ENCODE measurements at places on chromosomes 4 and X.

DNA sequence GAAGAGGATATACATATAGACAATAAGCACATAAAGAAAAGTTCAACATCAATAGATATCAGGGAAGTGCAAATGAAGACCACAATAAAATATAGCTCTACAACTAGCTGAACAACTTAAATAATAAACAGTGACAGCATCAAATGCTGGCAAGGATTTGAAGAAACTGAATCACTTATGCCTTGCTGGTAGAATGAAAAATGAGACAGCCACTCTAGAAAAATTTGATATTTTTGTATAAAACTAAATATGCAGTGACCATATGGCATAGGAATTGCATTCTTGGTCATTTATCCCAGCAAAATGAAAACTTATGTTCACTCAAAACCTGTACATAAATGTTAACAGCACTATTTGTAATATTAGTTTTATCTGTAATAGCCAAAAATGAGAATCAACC lies 1102.0 kb downstream of the C4orf33 start:
- no peak for DNase-seq

- DNase-seq: no peak
Measured at GRCh38 chr4:55723403-55723802, 87.3 kb upstream of the NMU start.

- DNase-seq: peak; percentile 26
Measured at GRCh38 chr4:42420140-42420539, 22.9 kb downstream of the SHISA3 start.

- DNase-seq: no peak
Measured at GRCh38 chrX:21524008-21524407, 134.1 kb downstream of the KLHL34 start.

GRCh38 chrX:77118686-77119085 lies 328.5 kb upstream of the FGF16 start:
- no peak for DNase-seq

GRCh38 chrX:30577362-30577991 lies at the start of gene TASL:
Gene TASL, minus strand, starts transcription at chrX:30577766. Its CDS starts 17,411 bp downstream, at chrX:30560355.
- no peak for DNase-seq

DNA sequence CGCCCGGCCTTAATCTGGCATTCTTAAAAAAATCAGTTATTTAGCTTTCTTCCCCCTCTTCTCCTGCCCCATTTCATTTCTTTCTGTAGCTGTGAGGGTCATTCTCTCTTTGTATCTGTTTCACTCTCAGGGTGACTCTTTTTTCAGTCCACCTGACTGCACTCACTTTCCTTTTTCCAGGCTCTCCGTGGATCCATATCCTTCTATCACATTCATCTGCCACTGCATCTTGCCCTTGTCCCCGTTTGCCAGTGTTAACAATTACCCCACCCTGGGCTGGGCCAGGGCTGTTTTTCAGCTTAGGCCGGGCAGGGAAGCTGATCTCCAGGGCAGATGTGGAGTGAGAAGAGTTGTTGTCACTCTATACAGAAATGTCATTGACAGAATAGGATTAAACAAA lies 7.7 kb downstream of the FHL1 start:
- DNase-seq: no peak

DNA sequence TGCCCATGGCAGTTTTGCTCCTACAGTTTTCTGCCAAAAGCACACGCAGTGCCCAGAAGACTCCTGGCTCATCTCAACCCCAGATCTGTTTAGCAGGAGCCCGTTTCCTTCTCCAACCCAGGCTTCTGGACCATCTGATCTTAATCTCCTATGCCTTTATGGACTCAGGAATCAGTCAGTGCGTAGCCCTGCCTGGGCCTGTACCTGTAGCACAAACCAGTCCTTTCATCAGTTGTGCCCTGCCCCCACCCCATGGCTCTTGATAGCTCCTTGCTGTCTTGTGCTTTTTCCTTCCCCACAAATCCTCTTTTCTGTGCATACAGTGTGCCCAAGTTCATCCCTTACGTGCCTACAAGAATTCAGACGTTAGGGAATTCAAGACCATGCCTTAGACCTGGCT lies 1.5 kb downstream of the ZNF718 start:
- DNase-seq: no peak

DNA sequence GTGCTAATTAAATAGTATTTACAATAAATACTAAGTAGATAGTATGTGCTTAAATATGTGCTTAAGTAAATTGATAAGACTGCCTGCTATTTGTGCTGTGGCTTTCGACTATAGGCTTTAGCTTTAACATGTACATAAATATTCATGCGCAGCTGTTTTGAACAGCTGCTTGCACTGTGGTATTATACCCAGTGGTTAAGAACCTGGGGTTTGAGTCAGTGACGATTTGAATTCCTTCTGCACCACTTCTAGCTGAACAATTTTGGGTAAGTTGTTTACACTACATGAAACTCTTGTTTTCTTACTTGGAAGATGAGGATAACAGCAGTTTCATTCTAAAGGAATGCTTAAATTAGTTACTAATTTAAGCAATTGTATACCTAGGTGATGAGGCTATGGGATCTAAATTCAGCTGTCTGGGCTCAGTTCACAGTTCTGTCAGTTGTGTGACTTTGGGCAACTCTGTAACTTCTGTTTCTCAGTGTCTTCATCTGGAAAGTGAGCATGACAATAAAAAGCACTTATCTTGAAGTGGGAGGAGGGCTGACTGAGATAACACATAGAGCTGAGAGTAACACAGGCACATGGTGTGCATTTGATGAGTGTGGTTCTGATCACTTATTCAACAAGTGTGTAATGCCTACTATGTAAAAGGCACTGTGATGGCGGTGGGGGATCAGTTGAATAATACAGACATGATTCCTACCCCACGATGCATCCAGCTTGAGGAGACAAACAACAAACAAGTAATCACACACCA lies 37.0 kb downstream of the HPGDS start:
- peak; percentile 47 for DNase-seq

GRCh38 chr4:3257103-3257555 lies 8.2 kb downstream of the MSANTD1 start:
- no peak for DNase-seq

DNA sequence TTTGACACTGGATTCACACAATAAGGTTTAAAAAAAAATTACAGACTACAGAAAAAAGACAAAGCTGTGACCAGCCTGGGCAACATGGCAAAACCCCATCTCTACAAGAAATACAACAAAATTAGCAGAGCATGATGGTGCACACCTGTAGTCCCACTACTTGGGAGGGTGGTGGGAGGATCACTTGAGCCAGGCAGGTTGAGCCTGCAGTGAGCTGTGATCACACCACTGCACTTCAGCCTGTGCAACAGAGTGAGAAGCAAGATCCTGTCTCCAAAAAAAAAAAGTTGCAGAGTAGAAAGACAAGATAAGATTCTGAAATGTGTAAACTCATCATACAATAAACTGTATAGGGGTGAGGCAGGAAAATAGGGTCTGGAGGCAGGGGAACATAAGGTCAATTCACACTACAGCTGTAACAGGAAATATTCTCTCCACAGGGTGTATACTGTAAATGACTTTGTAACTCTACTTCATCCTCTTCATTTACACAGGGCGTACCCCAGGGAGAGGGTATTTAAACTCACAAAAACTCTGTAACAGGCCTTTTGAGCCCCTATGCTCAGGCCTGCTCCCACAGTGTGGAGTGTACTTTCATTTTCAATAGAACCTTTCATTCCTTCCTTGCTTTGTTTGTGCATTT lies 112.6 kb upstream of the MAPK10 start:
- DNase-seq: no peak

GRCh38 chr4:179130122-179130714 lies 1688.0 kb upstream of the AGA start:
- DNase-seq: no peak

DNA sequence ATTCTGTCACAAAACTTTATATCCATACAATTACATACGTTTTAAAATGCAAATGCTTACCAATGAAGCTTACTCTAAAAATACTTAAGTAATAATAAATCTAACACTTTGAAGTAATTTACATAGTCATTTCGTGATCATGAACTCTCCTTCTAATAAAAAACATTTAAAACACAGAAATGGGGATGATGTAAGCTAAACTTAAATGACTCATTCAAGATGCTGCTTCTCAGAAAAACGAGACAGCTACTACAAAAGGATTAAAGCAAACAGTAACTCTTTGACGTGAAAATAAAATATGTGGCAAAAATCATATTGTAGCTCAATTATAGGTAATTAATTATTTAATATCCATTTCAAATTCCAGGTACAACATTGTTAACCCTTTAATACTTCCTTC lies 148.7 kb downstream of the FGF16 start:
- DNase-seq: no peak

- no peak for DNase-seq
Measured at GRCh38 chr4:11847167-11847566, 418.5 kb upstream of the HS3ST1 start.

DNA sequence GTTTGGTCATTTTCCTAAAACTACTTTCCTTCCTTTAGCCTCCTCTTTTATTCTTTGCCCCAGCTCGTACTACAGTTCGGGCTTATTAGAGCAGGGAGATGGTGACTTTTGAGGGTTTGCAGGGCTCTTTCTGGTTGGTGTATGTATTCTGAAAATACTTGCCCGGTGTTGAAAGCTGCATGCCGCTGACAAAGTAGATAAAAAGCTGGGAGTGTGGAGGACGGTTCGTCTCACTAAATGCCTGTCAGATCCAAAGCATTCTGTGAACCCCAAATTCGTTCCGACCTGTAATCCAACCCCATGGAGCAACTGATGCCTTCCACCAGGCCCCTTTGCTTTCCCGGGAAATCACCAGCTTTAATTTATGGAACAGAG lies 19.2 kb downstream of the TRIM2 start:
- DNase-seq: no peak

DNA sequence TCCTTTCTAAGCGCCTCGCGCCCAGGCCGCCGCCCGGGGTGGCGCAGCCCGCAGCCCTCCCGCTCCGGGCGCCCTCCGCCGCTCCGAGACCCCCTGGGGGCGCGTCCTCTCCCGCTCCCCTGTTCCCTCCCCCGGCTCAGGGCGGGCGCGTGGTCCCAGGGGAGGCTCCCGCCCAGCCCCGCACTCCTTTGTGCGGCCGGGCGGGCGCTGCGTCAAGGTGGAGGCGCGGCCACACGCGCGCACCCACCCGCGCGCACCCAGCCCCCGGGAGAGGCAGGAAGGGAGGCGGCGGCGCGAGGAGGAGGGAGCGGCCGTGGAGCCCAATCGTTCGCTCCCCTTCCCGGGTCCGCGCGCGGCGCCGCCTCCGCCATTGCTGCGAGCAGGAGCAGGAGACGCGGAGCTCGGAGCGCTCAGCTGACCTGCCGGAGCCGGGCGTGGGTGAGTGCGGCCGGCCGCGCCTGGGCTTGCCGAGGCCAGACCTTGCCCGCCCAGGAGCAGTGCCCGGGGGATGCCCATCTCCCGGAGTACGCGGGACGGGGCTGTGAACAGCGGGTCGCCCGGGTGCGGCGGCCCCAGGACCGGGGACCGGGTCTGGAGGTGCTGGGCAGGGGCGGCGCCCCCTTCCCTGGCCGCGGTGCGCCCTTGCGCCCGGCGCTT lies at the start of gene NSG1:
NSG1 (plus strand) TSS at position 367 of the 657 bp plus-strand sequence. CDS start 528 bp downstream, outside the sequence.
- DNase-seq: no peak

DNA sequence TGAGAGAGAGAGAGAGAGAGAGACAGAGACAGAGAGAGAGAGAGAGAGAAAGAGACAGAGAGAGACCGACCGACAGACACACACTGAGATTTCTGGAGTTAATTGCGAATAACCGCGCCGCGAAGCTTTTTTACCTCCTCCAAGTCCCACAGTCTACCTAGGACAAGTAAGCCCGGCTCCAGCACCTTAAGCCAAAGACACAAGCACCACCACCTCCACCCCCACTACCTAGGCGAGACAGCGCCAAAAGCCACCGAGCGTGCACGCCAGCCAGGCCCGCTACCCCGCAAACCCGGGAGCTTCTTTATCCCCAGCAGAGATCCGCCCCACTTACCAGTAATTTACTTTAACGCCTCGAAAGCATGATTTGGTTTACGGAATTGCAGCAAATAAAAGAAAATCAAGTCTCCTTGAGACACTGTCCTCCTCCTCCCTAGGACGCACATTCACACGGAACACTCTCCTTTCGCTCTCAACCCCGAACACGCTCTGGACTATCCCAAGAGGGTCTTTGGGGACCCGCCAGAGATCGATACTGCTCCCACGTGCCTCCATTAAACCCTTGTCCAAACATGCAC lies 649.6 kb upstream of the DIPK2B start:
- DNase-seq: peak; percentile 7

- DNase-seq: no peak
Measured at GRCh38 chr4:39308611-39309010, 57.6 kb downstream of the RFC1 start.

DNA sequence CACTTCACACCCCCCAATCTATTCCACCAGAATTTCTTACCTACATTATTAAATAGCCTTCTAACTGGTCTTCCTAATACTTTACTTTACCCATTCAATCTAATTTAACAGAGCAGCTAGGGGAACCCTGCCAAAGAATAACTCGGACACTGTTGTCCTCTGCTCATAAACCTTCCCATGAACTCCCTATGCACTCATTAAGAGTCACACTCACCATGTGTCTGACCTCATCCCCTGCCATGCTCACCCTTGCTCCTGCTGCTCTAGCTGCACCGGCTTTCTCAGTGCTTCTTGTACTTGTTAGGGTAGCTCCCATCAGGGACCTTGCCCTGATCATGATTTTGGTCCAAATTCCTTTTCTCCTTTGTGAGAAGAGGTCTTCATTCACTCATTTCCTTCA lies 54.6 kb upstream of the GUCY1A1 start:
- no peak for DNase-seq

DNA sequence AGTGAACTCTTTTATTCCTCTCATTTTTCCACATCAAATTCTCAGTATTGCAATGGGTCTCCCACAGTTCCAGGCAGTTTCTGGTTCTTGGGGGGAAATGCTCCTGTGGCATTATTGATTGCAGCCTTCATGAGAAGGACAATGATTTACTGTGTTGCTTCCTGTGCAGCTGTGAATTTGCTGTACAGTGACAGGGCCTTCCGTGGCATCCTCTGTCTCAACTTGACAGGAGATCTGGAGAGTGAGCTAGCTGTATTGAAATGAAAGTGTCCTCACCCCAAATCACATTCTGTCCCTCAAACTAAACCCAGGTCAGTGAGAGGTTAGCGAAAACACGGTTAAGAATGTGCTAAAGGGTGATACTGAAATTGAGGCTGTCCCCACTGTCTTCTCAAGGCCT lies 77.1 kb upstream of the ATOH1 start:
- DNase-seq: no peak

- DNase-seq: peak; percentile 39
Measured at GRCh38 chrX:119512146-119512800, 44.0 kb downstream of the SLC25A5 start.

DNA sequence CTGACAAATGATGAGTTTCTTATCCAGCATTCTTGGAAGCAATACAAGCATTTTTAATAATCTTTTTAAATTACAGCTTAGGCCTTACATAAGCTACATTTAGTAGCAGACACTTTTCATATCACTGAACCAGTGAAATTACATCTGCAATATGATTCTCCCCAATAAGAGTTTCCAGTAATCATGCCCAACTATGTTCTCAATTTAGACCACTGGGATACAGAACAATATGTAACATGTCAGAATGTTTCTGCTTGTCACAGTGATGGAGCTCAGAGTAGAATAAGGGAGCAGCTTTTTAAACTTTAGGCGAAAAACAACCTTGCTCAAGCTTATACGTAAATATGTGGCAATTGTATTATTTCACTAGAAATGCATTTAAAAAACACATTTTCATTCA lies 1132.2 kb downstream of the FAT4 start:
- no peak for DNase-seq

- DNase-seq: no peak
Measured at GRCh38 chr4:162837241-162837640, 329.4 kb downstream of the NAF1 start.

- DNase-seq: no peak
Measured at GRCh38 chr4:7418131-7418943, 16.4 kb downstream of the PSAPL1 start.

- peak; percentile 89 for DNase-seq
Measured at GRCh38 chr4:48329976-48330375, 11.4 kb upstream of the SLAIN2 start.
